AG09309 (cell line): ENCODE measurements at places on chromosomes 4 and X.

DNA sequence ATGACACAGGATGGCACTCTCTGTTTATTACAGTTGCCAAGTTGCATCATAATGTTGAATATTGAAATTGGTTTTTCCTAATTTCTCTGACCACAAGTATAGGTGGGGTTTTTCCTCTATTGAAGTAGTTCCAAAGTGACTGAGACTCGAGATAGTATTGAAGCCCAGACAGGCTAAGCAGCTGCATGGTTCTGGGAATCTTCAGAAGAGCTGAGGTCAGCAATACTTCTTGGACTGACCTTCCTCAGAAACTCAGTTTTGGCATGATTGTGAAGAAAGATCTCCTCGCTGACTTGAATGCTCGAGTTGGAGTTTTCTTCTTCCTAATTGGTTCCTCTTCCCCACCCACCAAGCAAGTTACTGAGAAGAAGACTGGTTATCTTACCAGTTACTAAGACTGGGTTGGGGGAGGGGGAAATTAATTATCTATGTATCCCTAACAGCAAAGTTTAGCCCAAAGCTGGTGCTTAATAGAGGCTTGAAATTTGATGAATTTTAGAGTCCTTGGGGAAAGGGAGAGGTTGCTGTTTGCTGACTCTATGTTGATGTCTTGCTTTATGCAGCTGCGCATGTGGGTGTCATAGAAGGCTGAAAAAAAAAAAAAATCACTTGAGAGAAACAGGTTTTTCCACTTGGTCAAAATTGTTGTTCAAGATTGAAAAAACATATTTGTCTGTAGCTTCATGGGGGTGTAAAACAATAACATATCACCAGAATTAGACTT, 91.1 kb downstream of the P2RY10 start:
- DNase-seq: no peak

GRCh38 chrX:9433596-9433995, 31.3 kb upstream of the TBL1X start:
- no peak for DNase-seq

GRCh38 chr4:143046454-143046853, 138.3 kb upstream of the USP38 start:
- DNase-seq: no peak

GRCh38 chr4:173013232-173013930, 155.2 kb upstream of the GALNT7 start:
- DNase-seq: no peak

DNA sequence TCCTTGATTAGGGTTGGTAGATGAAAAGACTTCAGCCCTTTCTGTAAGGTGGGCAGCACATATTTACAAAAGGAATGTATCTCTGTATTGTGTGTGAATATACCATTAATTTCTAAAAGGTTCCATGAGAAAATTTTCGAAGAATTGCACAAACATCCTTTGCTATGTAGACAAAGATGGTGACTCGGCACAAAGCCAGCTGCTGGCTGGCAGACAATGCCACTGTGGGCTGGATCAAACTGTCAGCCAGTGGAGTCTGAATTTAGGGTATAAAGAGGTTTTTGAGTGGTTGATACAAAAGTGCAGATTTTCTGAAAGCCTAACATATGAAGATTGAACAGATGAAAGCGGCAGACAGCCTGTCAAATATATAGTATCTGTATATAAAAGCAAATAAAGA, 5.6 kb upstream of the TXK start:
- no peak for DNase-seq

DNA sequence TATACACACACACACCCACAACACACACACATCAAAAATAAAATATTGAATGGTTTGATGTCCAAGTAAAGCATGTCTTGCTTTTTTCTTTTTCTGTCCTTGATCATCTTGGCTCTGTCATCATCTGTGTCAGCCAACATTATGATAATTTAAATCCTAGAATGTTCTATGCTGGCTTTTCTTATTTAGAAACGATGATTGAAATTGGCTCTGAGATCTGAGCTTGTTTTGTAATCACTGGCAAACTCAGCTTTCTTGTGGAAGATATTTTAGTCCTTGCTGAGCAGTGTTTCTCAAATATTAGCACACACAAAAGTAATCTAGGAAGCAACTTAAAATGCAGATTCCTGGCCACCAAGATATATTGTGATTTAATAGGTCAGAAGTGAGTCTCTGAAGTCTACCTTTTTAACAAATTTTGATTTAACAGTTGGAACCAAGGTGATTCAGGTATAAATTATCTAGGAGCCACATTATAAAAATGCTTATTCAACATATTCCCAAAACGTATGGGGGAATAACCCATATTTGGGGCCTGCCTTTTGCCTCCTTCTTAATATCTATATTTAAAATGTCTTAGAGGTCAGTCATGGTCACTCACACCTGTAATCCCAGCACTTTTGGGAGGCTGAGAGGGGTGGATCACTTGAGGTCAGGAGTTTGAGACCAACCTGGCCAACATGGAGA, 24.0 kb upstream of the DSPP start:
- no peak for DNase-seq
